Spinal cord (tissue), 10 donors: ENCODE measurements at places on chromosomes 16 and 17. TPM values are rescaled to one million over a fixed set of nuclear protein-coding genes. Genes with fewer than 3 reads are reported as not detected.

Gene SETD1A
- total RNA-seq = 2.3 TPM

GRCh38 chr17:61862975-61863800 lies at the start of gene BRIP1:
TSS of gene BRIP1 (minus strand) at chr17:61863528. CDS start at chr17:61861539, 1,989 bp downstream.
- peak within 1 kb of the TSS; percentile 76 for H3K4me3 ChIP-seq
- no peaks in the 10 kb centered on the region for H3K4me1 ChIP-seq
- peaks cover 3% of the 10 kb centered on the region for H3K36me3 ChIP-seq
- peak within 1 kb of the TSS; percentile 80 for H3K27ac ChIP-seq
- DNase-seq = peak; percentile 79

DNA sequence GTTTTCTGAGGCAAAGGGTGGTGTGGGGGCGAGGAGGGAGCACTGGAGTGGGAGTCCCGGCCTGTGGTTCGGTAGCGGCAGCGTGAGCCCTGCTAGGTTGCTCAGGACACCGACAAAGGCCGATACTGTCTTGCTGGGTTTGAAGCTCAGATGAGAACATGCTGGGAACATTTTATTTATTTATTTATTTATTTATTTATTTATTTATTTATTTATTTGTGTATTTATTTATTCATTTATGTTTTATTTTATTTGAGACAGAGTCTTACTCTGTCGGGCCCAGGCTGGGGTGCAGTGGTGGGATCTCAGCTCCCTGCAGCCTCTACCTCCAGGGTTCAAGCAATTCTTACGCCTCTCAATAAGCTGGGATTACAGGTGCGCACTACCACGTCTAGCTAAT lies 117.9 kb upstream of the GSE1 start:
- H3K4me1 ChIP-seq = peaks cover 33% of the 10 kb centered on the region
- H3K4me3 ChIP-seq = no peak overlapping the region
- DNase-seq = no peak
- no peaks in the 10 kb centered on the region for H3K36me3 ChIP-seq
- no peak overlapping the region for H3K27ac ChIP-seq

GRCh38 chr16:13425836-13426235 lies 494.1 kb upstream of the ERCC4 start:
- no peak overlapping the region for H3K27ac ChIP-seq
- no peaks in the 10 kb centered on the region for H3K36me3 ChIP-seq
- H3K4me3 ChIP-seq = no peak overlapping the region
- H3K27me3 ChIP-seq = no peaks in the 10 kb centered on the region

DNA sequence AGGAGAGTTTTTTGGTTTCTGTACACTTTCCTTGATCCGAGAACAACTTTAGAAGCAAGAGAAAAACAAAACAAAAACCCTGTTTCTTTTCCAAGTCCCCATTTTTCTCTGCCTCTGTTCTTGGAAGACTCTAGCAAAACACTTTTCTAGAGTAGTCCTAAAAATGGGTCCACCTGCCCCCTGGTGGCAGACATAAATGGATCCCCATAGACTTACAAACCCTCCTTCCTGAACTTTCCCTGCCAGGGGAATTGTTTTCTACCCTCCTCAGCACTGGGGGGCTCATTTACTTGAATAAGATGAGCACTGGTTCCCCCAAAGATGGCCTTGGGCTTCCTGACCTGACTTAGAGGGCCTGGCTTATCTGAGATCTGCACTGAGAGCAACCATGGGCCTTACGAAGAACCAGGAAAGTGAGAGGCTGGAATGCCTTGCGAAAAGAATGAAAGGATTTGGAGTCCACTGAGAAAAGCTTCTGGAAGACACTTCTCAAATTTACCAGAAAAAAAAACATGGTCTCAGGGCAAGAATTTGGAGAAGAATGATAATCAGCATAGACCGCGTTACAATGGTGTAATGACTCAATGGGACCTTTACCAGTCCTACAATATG lies 48.0 kb upstream of the CDYL2 start:
- H3K27ac ChIP-seq = no peak overlapping the region
- no peak for DNase-seq
- no peak overlapping the region for H3K4me3 ChIP-seq
- H3K27me3 ChIP-seq = no peaks in the 10 kb centered on the region
- H3K4me1 ChIP-seq = no peaks in the 10 kb centered on the region
